Mesothelial cell of epicardium (in vitro differentiated cells): ENCODE measurements at places on chromosomes 5 and 9.

GRCh38 chr9:13732290-13732689 is 452.8 kb upstream of the MPDZ start:
- H3K4me1 ChIP-seq, result peaks cover 9% of the 10 kb centered on the region
- H3K36me3 ChIP-seq, result no peaks in the 10 kb centered on the region
- no peak overlapping the region for H3K27ac ChIP-seq
- DNase-seq, result no peak

- H3K36me3 ChIP-seq, result no peaks in the 10 kb centered on the region
- no peaks in the 10 kb centered on the region for H3K27me3 ChIP-seq
- H3K4me1 ChIP-seq, result peaks cover 18% of the 10 kb centered on the region
- DNase-seq, result no peak
Observed at GRCh38 chr5:167355346-167355745, 936.1 kb upstream of the WWC1 start.

DNA sequence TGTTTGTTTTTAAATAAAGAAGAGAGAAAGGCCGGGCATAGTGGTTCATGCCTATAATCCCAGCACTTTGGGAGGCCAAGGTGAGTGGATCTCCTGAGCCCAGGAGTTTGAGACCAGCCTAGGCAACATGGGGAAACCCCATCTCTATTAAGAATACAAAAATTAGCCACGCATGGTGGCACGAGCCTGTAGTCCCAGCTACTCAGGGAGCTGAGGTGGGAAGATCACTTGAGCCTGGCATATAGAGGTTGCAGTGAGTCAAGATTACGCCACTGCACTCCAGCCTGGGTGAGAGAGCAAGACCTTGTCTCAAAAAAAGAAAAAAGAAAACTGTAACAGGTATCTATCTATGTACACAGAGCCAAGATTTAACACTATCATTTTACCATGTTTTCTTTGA is 34.2 kb upstream of the CDC42SE2 start:
- H3K27me3 ChIP-seq, result no peaks in the 10 kb centered on the region
- no peak overlapping the region for H3K27ac ChIP-seq
- H3K36me3 ChIP-seq, result no peaks in the 10 kb centered on the region
- DNase-seq, result no peak
- H3K4me3 ChIP-seq, result no peak overlapping the region
- H3K4me1 ChIP-seq, result peaks cover 6% of the 10 kb centered on the region

GRCh38 chr5:67746103-67746502 is 469.5 kb upstream of the PIK3R1 start:
- H3K36me3 ChIP-seq, result peaks cover 11% of the 10 kb centered on the region
- DNase-seq, result no peak
- no peak overlapping the region for H3K27ac ChIP-seq
- H3K4me3 ChIP-seq, result no peak overlapping the region
- H3K27me3 ChIP-seq, result no peaks in the 10 kb centered on the region

DNA sequence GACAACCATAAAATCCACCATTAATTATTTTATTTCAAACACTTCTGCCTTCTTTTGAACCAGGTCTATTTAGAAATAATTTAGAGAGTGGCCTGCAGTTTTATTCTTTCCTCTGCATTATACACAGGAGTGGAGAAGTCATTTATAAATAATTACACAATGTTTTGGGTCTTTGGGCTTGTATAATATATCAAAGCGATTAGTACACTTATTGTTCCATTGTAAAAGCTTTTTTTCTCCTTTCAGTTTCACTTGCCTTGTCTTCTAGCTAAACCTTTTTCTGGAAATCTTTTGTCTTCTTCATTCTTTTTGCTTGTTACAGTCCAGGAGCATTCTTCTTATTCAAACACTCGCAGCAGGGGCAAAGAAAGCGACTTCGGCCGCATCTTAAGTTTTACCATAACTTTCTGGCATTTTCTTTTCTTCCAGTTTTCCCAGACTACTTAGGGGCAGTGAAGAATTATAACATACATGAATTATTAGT is 7.3 kb upstream of the NEUROG1 start:
- no peaks in the 10 kb centered on the region for H3K36me3 ChIP-seq
- peaks cover 18% of the 10 kb centered on the region for H3K4me1 ChIP-seq
- peak overlapping the region; percentile 35 for H3K4me3 ChIP-seq
- DNase-seq, result no peak
- no peak overlapping the region for H3K27ac ChIP-seq
- H3K27me3 ChIP-seq, result peaks cover 98% of the 10 kb centered on the region

DNA sequence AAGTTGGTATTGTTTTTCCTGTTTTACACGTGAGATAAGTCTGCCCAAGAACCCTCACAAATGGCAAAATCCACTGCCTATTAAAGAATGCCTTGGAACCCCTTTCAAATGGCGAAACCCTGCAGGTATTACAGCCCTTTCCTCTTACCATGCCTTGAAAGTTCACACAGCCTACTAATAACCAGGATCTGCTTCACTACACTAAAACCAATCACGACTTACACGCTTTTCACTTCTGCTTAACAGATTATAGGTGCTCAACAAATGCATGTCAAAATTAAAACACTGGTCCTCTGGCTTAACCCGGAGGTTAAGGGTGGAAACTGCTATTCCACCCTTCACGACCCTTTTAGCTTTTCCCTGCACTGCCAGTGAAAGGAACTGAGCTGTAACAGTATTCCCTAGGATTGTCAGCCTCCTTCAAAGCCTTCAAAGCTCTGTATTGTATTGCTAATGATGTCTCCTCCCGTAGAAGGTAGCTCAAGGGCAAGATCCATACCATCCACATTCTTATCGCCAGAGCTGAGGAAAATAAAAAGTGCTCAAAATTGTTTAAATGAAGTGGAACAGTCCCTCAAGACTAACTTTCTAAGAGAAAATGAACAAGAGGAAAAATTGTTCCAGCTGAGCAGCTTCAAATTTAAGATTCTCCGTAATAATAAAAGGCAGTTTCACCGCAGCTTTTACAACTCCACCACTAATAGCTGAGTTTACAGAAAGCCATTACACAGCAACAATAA is 997 bp downstream of the AUH start:
- H3K36me3 ChIP-seq, result no peaks in the 10 kb centered on the region
- peak overlapping the region; percentile 96 for H3K4me3 ChIP-seq
- H3K4me1 ChIP-seq, result peaks cover 26% of the 10 kb centered on the region
- H3K27ac ChIP-seq, result peak overlapping the region; percentile 96

DNA sequence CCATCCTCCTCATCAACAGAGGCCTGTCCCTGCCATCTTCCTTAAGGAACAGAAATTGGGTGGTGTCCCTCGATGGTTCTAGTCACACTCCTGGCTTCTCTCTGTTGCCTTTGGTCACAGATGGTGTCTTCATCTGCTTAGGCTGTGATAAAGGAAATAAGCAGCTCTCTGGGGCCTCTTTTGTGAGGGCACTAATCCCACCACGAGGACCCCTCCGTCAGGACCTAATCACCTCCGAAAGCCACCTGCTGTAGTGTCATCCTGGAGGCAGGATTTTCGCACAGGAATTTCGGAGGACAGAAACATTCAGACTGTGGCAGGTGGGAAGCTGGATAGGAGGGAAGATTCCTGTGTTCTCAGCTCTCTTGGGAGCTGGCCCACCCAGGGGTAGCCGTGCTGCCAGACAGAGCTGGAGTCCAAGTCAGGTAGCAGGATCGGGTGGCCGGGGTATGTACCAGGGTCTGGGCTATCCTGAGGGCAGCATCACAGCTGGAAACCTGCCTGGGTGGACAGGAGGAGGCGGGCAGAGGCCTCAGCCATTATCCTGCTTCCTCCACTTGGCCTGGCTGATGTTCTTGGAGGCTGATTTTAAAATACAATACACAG is 59.5 kb downstream of the ANKRD33B start:
- H3K4me1 ChIP-seq, result peaks cover 15% of the 10 kb centered on the region
- DNase-seq, result no peak
- no peak overlapping the region for H3K27ac ChIP-seq
- no peak overlapping the region for H3K4me3 ChIP-seq
- H3K27me3 ChIP-seq, result no peaks in the 10 kb centered on the region
- H3K36me3 ChIP-seq, result peaks cover 13% of the 10 kb centered on the region

DNA sequence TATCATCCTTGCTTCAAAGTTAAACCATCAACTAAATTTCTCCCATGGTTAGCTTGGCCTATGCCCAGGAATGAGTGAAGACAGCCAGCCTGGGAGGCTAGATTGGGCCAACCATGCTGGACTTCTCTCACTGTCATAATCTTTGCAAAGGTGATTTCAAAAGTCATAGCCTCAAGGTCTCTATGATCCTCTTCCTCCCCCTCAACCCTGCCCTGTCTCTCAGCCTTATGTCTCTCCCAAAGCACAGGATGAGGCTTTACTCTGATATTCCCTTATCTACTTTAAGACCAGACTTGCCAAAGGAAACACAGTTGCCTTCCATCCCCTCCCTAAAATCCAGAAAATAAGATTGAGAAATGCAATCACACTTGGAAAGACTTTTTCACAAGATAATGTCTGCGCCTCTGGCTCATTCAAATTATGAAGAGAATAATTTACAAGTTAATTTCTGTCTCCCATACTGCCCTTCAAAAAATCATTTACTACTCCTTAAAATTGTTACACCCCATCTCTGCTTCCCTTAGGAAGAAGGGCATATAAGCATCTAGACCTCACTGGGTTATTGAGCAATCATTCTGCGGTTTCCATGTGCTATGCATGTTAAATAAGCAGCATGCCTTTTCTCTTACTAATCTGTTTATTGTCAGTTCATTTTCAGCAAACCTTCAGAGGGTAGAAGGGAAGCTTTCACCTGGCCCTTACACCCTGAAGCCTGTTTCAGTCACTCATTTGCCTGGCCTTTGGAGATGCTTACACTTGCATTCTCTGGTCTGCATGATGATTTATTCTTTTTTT is 113.8 kb upstream of the ANKRD55 start:
- H3K4me1 ChIP-seq, result peaks cover 44% of the 10 kb centered on the region
- H3K36me3 ChIP-seq, result peaks cover 1% of the 10 kb centered on the region
- no peaks in the 10 kb centered on the region for H3K27me3 ChIP-seq

- H3K27ac ChIP-seq, result no peak overlapping the region
- H3K4me1 ChIP-seq, result no peaks in the 10 kb centered on the region
- H3K27me3 ChIP-seq, result no peaks in the 10 kb centered on the region
- H3K36me3 ChIP-seq, result peaks cover 37% of the 10 kb centered on the region
- no peak for DNase-seq
Observed at GRCh38 chr9:69731348-69731747, 28.5 kb downstream of the PTAR1 start.

DNA sequence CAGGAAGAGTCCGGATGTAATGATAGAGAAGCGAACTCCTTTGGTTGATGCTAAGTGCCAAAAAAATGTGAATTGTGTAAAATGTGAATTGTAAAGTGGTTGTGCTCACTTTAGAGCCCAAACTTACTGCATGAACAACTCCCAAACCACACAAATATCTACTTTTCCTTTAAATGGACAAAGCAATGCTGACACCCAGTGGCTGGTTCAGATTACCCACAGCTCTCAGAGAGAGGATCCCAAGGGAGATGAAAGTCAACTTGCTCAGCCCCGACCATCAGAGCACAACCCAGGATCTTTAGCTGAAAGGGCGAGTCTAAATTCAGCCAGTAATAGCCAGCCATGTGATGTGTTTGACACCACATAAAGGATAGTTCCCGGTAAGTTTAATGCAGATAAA is 133.7 kb downstream of the NMUR2 start:
- peaks cover 2% of the 10 kb centered on the region for H3K4me1 ChIP-seq
- no peaks in the 10 kb centered on the region for H3K36me3 ChIP-seq
- no peak overlapping the region for H3K27ac ChIP-seq
- DNase-seq, result peak; percentile 39
- peaks cover 4% of the 10 kb centered on the region for H3K27me3 ChIP-seq

GRCh38 chr9:16611001-16611400 is 259.5 kb downstream of the BNC2 start:
- no peak overlapping the region for H3K4me3 ChIP-seq
- peaks cover 16% of the 10 kb centered on the region for H3K4me1 ChIP-seq
- DNase-seq, result no peak

DNA sequence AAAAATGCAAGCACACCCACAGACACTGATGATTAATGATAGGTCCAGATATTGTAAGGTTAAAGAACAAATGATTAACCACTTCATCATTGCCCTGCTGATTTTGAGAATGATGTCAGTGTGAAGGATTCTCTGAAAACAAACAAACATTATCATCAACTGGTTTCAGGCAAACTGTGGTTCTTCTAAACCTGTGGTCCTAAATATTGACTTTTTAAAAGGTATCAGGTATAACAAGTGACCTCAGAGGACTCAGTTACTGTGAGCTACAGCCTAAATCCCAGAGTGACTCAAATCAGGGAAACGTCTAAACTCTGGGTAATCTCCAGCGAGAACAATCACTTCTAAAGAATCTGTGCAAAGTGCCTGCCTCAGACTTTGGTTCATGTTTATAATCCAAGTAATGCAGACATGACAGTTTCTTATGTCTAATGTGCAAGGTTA is 172.3 kb upstream of the CDH6 start:
- H3K4me1 ChIP-seq, result no peaks in the 10 kb centered on the region
- H3K4me3 ChIP-seq, result no peak overlapping the region
- no peak for DNase-seq
- no peaks in the 10 kb centered on the region for H3K27me3 ChIP-seq

- H3K36me3 ChIP-seq, result peaks cover 2% of the 10 kb centered on the region
- DNase-seq, result no peak
- H3K27ac ChIP-seq, result peak overlapping the region; percentile 50
Observed at GRCh38 chr9:88915916-88916315, 75.4 kb upstream of the S1PR3 start.

DNA sequence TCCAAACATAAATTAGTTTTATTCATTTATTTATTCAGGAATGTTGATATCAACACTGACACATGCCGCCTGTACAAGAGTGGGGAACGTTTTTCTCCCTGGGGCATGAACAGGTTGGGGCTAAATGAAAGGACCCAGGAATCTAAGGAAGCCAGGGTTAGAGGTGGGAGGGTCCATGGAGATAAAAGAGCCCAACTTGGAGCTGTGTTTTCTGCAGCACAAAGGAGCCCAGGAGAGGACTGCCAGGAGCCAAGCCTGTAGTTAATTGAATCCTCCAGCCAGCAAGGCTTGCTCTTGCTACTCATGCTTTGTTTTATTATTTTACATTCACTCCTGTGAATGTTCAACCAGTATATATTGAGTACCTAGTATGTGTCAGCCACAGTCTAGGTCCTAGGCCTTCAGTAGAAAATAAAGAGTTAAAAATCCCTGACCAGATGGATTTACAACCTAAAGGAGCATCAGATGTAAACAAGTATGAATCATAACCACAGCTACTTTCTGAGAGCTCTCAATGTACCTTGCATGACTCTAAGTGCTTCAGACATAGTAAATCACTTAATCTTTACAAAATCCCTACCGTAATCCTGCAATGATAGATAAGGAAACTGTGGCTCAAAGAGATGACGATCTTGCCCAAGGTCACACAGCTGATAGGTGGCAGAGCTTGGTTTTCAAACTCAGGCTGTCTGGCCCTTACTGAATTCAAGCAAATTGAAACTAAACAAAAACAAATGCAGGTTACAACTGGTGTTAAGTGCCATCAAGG is 69.8 kb downstream of the ASTN2 start:
- H3K4me3 ChIP-seq, result no peak overlapping the region
- H3K4me1 ChIP-seq, result peaks cover 4% of the 10 kb centered on the region
- H3K27me3 ChIP-seq, result peaks cover 3% of the 10 kb centered on the region
- no peak overlapping the region for H3K27ac ChIP-seq
- no peak for DNase-seq

GRCh38 chr5:14594378-14595074 is 12.9 kb downstream of the OTULINL start:
- H3K4me3 ChIP-seq, result no peak overlapping the region
- no peaks in the 10 kb centered on the region for H3K36me3 ChIP-seq
- no peak overlapping the region for H3K27ac ChIP-seq
- H3K4me1 ChIP-seq, result no peaks in the 10 kb centered on the region
- peaks cover 12% of the 10 kb centered on the region for H3K27me3 ChIP-seq
- no peak for DNase-seq

- peaks cover 2% of the 10 kb centered on the region for H3K4me1 ChIP-seq
- H3K27me3 ChIP-seq, result no peaks in the 10 kb centered on the region
- H3K4me3 ChIP-seq, result no peak overlapping the region
- no peak overlapping the region for H3K27ac ChIP-seq
Observed at GRCh38 chr5:10214041-10214440, 35.6 kb downstream of the ATPSCKMT start.
